ENCODE measurements at places on chromosomes 4 and X.

- DNase-seq, result no peak
These were observed 22.7 kb upstream of the SPACA5B start for GRCh38 chrX:48107717-48108116.

- no peak for DNase-seq
These were observed 186.6 kb downstream of the SOX3 start for GRCh38 chrX:140318296-140318695.

GRCh38 chrX:41148553-41148952, 63.3 kb downstream of the USP9X start:
- peak; percentile 23 for DNase-seq

- DNase-seq, result no peak
These were observed 1632.9 kb upstream of the TENM3 start for GRCh38 chr4:180610324-180610723.

DNA sequence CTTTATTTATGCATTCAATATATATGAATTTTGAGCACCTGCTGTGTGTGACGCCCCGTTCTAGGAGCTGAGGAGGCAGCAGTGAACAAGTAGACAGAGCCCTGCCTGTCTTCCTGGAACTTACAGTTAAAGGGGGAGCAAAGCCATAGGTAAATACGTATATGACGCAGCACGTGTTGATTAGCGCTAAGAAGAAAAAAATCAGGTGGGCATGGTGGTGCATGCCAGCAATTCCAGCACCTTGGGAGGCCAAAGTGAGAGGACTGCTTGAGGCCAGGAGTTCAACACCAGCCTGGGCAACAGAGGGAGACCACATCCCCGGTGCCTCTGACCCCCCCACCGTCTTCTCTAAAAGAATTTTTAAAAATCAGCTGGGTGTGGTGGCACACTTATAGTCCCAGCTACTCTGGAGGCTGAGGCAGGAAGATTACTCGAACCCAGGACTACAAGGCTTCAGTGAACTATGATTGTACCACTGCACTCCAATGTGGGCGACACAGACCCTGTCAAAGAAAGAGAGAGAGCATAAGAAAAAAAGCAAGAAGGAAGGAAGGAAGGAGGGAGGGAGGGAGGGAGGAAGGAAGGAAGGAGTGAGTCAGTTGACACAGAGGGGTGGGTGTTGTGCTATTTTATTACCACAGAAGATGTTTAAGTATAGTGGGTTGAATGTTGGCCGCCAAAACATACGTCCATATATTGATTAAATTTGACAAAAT, 5.4 kb upstream of the KIAA0232 start:
- DNase-seq, result no peak

GRCh38 chr4:35246493-35246892, 997.8 kb downstream of the ARAP2 start:
- DNase-seq, result no peak

All from AG04450 (cell line).